Naive thymus-derived CD8-positive, alpha-beta T cell (primary cell): ENCODE measurements at places on chromosomes 11 and 22. TPM values are rescaled to one million over a fixed set of nuclear protein-coding genes. Genes with fewer than 3 reads are reported as not detected.

Gene DKK3
- total RNA-seq: 10.3 TPM

GRCh38 chr11:69504576-69505335 is 23.3 kb downstream of the LINC01488 start:
- DNase-seq: peak; percentile 44

DNA sequence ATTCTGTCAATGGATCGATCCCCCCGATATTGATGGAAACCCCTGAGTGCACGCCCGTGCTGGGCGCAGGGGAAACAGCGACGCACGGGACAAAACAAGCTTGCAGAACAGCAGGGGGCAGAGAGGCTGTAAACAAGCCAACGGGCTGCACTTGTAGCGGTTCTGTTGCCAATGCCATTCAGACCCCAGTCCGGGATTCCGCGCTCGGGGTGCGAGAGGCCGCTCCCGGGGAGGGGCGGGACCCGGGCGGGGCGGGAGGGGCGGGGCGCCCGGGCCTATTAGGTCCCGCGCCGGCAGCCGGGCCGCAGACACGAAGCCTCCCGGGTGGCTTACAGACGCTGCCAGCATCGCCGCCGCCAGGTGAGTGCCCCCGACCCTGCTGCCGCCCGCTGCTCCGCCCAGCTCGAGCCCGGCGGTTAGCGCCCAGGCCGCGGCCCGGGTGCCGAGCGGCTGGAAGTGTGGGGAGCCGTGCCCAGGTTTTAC is at the start of gene BIK:
Gene BIK, plus strand, starts transcription at position 307 of the 483 bp plus-strand sequence. CDS start 13,273 bp downstream, outside the sequence.
- peak; percentile 22 for DNase-seq

- no peak for DNase-seq
These were observed 3.5 kb downstream of the CNTF start for GRCh38 chr11:58625826-58626460.

- DNase-seq: peak; percentile 17
These were observed at the start of gene MPPED2 for GRCh38 chr11:30586251-30587144. Gene MPPED2, minus strand, starts transcription at chr11:30586353. Its CDS starts 5,980 bp downstream, at chr11:30580373.
